ENCODE measurements at places on chromosomes 4 and X.
A peak's percentile ranks its signal among the peaks of the same experiment; 100 is the strongest.

DNA sequence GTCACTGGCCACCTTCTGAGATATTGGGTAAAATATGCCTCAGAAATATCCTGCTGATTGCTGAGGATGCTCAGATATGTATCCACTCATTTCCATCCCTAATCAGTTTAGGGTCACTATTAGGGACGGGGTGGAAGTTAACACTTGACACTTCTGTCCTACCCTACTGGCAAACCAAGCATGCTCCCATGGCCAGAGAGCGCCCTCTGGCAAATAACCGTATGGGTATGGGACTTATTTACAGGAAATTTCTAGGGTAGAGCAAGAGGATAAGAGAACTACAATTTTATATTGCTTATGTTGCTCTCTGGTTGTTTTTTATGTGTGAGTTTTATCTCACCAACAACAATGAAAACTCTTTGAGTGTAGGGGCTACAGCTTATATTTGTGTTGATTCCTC is 86.8 kb upstream of the TSPAN7 start:
- DNase-seq, result no peak

DNA sequence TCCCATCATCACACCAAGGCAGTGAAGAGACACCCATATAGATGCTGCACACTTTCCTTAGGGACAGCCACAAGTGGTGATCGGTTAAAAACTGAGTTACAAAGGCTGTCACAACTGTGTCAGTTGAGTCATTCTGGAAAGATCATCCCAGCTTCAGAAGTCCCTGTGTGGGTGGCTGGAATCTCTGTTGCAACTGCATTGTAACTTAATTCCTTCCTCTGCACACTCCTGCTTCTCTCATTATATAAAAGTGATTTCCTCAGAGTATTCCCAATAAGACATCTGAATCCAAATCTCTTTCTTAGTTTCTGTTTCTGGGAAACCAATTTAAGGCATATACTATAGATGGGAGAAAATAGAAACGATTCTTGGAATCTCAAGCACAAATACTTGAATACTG is 88.1 kb downstream of the FSTL5 start:
- DNase-seq, result peak; percentile 3

- DNase-seq, result peak; percentile 74
These were observed 32.0 kb upstream of the ANXA5 start for GRCh38 chr4:121728798-121729226.

DNA sequence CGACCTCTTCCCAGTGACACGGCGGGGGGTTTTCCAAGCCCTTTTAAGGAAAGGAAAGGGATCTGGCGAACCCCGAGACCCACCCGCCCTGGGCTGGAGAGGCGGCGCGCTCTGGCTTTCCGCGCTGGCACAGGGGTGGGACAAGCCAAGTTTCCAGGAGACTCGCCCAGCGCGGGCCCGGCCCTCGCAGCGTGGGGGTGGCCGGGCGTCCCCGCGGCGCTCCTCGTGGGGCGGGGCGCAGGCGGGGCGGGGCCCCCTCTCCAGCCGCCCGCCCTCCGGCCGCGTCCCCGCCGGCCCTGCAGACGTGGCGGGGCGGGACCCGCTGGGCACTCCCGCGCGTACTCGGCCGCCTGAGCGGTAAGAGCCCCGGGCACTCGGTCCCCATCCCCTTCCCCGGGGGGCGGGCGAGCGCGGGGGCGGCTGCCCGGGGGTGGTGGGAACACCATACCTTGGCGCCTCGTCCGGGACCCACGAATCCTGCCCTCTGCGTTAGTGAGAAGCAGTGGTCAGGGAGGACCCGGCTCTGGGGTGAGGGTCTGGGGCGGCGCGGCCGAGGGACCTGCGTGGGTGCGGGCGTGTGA is at the start of gene FAM114A1:
TSS of gene FAM114A1 (plus strand) at position 329 of the 581 bp plus-strand sequence. CDS start 10,273 bp downstream, outside the sequence.
- no peak for DNase-seq

- DNase-seq, result no peak
These were observed 16.4 kb downstream of the MMAA start for GRCh38 chr4:145635630-145636029.

DNA sequence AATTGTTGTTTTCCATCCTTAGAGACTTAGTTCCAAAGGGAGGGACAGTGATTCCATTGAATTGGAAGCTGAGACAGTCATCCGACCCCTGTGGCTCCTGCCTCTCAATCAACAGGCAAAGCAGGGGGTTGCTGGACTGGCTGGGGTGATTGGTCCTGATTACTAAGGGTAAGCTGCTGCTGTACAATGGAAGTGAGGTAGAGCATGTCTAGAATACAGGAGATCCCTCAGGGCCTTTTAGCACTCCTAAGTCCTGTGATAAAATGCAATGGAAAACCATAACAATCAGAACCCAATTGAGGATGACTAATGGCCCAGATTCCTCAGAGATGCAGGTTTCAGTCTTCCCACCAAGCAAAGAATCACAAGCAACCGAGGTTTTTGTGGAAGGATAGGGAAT is 127.6 kb downstream of the AASDH start:
- DNase-seq, result no peak

GRCh38 chr4:77413766-77414165 is 191.9 kb upstream of the CXCL13 start:
- no peak for DNase-seq

DNA sequence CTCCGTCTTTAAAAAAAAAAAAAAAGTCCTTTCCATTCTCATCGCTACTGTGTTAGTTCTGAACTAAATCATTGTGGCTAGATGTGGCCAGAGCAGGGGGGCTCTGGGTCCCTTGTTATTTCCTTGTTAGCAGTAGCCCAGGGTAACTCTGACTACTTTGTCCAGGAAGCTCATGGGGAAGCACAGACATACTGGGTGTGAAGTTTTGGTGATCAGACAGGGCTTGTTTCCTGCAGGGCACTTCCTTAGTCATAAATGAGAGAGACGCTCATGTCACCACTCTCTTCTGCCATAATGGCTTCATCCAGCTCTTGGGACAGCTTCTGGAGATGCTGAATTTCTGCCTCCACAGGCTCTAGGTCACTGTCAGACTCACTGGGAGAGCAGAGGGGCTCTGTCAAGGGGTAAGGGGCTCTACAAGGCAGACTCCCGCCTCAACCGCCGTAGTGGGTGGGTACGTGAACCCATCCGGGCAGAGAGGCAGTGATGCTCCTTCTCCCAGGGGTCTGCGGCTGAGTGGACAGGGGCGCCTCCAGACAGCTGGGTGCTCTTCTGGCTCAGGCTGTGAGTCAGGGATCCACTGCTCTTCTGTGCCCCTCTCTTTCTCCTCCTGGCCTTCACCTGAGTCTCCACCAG is 12.9 kb downstream of the STIM2 start:
- no peak for DNase-seq

DNA sequence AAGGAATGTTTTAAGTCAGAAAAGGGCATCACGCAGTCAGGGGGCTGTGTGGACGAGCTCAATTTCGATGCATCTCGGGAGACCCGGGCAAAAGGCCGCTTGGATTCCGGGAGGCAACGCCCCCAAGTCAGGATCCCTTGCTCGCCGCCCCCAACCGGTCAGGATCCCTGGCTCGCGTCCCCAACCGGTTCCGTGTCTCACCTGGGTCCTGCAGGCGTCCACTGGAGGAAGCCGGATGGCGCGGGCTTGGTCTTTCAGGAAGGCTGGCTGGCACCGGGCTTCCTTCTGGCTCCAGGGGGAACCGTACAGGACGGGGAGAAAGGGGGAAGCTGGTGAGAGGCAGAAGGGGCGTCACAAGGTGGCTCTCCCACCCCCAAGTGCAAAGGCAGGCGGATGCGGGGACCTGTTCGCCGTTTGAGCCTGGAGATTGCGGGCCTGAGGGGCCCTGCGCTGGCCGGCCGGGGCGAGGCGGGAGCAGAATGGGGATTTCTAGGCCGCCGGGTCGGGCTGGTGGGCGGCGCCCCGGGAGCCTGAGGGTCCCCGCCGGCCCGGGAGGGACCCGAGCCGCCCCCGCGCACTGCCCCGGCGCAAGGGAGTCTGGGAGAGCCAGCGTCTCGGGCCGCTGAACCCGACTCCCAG is 84.7 kb downstream of the HPRT1 start:
- DNase-seq, result no peak

- DNase-seq, result no peak
These were observed 7.3 kb upstream of the CCNI start for GRCh38 chr4:77082886-77083608.

DNA sequence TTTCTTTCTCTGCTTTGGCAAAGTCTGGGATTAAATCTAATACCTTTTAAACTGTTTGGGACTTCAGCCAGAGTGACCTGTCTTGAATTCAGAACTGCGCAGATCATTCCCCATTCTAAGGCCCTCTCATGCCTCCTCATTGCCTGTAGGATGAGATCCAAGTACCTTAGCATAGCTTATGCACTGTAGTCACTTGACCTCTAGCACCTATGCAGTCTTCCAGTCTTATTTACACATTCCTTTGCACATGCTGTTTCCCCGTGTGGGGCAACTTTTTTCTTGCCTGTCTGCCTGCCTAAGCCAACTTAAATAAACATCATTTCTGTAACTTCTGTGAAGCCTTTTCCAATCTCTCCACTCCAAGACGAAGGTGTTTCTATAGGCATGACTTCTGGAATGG is 68.4 kb downstream of the AR start:
- DNase-seq, result no peak

- DNase-seq, result peak; percentile 59
These were observed 152.3 kb downstream of the WDFY3 start for GRCh38 chr4:84814094-84814750.

DNA sequence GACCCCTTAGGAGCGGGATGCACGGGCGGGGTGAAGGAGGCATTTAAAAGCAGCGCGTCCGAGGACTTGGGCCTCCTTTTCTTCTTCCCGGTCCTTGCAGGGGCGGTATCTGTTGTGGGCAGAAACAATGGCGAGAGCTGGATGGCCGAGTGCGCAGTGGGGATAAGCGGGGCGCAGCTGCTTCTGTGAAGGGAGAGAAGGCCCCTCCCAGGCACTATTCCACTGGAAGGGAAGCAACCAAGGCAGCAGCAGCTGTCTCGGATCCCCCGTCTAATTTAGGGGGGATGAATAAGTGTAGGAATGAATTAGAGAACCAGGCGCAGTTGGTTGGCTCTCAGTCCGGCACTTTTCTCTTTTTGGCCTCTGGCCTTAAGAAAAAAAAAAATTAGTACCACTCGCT is 995 bp downstream of the SMARCA5 start:
- DNase-seq, result no peak

All from AG09309 (cell line).